ENCODE measurements at places on chromosomes 16 and 17.
A peak's percentile ranks its signal among the peaks of the same experiment; 100 is the strongest.

GRCh38 chr16:85286066-85286831, 174.0 kb upstream of the CIBAR2 start:
- DNase-seq = no peak

DNA sequence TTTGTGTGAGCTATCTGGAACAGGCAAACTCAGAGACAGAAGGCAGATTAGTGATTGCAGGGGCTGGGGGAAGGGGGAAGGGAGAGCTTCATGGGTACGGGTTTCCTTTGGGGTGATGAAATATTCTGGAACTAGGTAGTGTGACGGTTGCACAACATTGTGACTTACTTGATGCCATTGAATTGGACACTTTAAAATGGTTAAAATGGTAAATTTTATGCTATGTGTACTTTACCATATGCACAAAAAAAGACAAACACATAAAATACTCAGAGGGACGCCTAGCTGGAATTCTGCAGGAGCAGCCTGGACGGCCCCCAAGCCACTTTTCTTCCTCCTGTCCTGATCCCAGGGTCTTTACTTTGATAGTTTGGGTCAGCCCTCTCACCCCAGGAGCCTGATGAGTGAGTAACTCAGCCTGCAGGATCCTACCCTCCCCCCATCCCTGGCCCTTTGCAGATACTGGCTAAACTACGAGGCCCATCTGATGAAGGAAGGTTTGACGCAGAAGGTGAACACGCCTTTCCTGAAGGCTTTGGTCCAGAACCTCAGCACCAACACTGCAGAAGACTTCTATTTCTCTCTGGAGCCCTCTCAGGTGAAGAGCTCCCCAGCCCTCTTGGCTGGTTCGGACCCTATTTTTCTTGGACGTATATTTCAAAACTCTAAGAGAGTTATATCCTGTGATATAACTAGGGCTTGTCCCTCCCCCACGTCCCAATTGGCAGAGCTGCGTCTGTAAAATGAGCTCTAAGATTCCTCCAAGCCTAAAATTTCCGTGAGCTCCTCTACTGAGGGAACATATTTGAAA, 7.8 kb downstream of the ADGRG3 start:
- DNase-seq = no peak

- DNase-seq = no peak
Observed at GRCh38 chr17:12548558-12548957, 117.1 kb upstream of the MYOCD start.

DNA sequence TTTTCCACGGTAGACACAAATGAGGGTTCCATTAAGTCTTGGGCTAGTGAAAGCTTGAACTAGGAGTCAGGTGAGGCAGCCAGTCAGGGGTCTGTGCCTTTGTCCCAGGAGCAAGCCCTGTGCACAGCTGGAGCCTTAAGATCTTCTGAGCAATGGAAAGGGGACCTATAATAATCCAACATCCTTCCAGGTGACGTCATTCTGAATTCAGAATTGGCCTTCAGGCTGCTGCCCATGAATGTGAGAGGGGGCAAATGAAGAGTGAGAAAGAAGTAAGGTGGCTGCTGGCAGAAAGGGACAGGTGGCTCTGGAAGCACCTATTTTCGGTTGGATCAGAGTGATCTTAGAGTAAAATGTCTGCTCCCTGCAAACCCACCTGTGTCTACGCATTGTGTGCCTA, 488.1 kb upstream of the CDH5 start:
- no peak for DNase-seq

DNA sequence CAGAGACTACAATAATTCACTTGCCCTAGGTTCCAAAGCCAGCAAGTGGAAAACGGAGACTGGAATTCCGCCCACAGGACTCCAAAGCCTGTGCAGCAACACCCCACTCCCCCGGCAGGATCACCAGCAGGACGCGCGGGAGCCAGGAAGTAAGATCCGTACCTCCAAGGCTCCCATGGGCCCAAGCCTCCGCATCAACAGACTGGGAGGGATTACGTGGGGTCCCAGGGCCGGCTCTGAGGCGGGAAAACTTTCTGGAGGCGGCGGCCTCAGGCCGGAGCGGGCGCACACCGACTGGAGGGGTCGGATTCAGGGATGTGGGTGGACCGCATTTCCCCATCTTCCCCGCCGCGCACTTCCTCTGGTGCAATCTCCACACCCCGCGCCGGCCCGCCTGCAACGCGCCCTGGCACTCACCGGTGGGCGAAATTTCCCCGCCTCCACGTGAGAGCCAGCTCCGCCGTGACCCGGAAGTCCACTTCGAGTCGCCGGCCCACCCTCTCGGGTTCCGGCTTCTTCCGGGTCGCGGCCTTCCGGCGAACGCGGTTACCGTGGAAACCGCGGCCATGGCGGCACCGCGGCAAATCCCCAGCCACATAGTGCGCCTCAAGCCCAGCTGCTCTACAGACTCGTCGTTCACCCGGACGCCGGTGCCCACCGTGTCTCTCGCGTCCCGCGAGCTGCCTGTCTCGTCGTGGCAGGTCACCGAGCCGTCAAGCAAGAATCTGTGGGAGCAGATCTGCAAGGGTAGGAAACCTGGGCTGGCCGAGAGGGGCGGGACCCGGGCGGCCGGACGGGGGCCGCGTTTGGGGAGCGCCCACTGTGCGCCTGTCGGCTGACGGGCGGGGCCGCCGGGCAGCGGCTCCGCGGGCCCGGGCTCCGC, at the start of the genes IQCK and KNOP1:
Gene IQCK (plus strand): TSS at position 531 of the 883 bp plus-strand sequence. CDS start 36 bp downstream, at position 567.
Gene KNOP1 (minus strand): TSS at position 487 of the 883 bp plus-strand sequence. CDS start 3,192 bp downstream, outside the sequence.
- DNase-seq = peak; percentile 75

All from stimulated activated CD4-positive, alpha-beta T cell treated with anti-CD3 and anti-CD28 coated beads, TNF-alpha, amount 100 ng/mL, for 1 hour (primary cell).